ENCODE measurements at places on chromosomes 6 and 20.

DNA sequence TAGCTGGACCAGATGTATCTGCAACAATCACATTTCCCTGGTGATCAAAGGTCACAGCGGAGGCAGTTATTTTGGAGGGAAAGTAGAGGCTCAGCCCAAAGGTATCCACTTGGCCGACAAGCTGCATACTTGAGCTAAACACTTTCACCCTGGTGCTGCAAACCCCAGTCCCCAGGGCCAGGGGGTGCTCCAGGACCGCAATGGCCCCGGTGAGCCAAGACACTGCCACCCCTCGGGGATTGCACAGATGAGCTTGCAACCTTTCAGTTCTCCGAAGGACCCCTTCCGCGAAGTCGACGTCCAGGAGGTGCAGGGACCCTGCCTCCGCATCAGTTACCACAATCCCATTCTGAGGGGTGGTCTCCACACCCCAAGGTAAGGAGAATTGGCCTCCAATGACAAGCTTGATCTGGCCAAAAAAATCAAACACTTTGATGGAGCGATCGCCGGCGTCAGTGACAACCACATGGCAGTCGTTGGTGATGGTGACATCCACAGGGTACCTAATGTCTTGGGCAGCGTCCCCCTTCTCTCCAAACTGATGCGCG is 823 bp downstream of the NHLRC1 start:
- no peak for DNase-seq

- DNase-seq = no peak
These were observed 652.0 kb upstream of the NOX3 start for GRCh38 chr6:156107624-156108101.

DNA sequence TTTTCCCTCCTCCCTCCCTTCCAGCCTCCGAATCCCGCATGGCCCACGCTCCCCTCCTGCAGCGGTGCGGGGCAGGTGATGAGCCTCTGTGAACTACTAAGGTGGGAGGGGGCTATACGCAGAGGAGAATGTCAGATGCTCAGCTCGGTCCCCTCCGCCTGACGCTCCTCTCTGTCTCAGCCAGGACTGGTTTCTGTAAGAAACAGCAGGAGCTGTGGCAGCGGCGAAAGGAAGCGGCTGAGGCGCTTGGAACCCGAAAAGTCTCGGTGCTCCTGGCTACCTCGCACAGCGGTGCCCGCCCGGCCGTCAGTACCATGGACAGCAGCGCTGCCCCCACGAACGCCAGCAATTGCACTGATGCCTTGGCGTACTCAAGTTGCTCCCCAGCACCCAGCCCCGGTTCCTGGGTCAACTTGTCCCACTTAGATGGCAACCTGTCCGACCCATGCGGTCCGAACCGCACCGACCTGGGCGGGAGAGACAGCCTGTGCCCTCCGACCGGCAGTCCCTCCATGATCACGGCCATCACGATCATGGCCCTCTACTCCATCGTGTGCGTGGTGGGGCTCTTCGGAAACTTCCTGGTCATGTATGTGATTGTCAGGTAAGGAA is at the start of gene OPRM1:
Gene OPRM1, plus strand, starts transcription at position 10 of the 612 bp plus-strand sequence. Its CDS starts 305 bp downstream, at position 315.
- peak; percentile 53 for DNase-seq

- DNase-seq = no peak
These were observed 134.4 kb upstream of the COL21A1 start for GRCh38 chr6:56381801-56382251.
